ENCODE measurements at places on chromosomes 5 and 9.

- DNase-seq: no peak
Observed at GRCh38 chr5:123297866-123298265, 125.3 kb downstream of the CEP120 start.

DNA sequence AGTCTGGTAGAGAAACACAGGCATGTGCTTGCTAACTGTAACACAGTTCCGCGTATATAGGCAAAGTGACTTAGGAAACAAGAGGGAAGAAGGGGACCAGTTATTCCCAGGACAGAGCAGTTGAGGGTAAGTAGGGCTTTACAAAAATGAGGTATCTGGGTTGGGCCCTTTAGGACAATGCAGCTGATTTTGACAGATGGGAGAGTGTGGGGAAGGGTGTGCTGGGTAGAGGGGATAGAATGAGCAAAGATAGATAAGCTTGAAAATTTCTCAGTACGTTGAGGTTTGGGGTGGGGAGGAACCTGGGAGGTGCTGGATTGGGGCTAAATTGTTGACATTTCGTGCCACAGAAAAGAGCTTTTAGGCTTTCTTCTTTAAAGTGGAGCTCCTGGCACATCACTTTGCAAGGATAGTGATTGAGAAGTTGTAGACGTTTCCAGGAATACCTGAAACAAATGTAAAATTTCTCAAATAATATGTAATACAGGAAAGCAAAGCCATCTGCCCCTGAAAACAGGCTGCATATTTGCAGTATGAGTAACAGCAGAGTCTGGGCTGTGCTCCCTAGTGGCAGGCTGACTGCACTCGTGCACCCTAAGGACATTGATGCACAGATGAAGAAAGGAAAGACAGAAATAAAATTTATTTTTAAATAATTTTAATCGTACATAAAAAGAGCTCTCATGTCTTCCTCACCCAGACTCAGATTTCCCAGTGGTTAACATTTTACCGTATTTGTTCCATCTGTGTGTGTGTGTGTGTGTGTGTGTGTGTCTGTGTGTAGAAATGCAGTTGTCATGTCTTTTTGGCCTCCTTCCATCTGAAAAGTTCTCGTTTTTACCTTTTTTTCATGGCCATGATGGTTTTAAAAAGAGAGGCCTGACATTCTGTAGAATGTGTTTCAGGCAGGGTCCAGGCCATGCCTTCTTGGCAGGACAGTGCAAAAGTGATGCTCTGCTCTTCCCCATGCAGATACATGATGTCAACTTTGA, 144.9 kb upstream of the DMRT1 start:
- DNase-seq: no peak

DNA sequence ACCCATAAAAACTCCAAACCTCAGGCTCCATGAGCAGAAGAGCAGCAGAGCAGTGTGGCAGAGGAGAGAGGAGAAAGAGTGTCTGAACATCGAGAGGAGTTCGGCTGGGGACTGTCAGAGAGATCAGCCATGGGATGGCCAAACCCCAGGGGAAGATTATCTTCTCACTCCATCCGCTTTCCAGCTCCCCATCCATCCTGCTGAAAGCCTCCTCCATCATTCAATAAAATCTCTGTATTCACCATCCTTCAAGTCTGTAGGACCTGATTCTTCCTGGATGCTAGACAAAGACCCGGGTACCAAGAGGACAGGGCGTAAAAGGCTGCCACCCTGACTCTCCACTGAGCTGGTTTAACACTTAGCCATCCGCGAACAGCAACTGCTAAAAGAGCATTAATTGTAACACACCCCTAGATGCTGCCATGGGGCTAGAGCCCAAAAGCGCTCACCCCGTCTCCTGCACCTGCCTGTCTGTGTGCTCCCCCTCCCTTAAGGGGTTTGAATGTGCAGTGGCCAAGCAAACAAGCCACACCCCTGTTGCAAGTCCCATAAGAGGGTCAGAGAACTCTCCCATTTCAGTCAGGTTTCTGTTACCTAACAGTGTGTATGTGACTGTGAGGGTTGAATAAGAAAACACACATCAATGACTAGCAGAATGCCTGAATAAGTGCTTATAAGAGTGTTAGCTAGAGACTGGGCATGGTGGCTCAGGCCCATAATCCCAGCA, 13.9 kb upstream of the SELENOP start:
- no peak for DNase-seq

DNA sequence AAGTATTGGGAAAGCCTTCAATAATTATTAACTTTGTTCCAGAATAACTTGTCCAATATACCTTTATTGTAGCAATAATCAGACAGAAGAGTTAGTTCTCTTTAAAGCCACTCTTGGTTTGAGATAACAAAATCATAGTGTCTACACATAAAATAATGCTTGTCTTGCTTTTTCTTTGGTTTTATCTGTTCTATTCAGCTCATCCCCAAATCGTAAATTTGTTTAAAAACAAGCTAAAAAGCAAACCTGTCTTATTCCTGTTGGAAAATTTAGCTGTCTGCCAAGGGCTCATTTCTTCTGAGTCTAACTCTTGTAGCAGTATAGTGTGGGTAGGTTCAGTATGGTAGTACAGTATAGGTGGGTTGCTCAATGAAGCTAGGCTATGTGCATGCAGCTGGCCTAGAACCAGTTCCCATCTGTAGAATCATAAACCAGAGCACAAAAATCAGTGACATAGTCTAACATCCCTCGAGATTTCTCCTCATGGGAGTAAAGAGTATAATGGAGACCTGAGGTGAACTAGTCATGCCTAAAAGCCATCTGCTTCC, 17.9 kb upstream of the APBA1 start:
- DNase-seq: no peak

- DNase-seq: no peak
Observed at GRCh38 chr9:115781070-115781736, 372.4 kb upstream of the PAPPA start.

DNA sequence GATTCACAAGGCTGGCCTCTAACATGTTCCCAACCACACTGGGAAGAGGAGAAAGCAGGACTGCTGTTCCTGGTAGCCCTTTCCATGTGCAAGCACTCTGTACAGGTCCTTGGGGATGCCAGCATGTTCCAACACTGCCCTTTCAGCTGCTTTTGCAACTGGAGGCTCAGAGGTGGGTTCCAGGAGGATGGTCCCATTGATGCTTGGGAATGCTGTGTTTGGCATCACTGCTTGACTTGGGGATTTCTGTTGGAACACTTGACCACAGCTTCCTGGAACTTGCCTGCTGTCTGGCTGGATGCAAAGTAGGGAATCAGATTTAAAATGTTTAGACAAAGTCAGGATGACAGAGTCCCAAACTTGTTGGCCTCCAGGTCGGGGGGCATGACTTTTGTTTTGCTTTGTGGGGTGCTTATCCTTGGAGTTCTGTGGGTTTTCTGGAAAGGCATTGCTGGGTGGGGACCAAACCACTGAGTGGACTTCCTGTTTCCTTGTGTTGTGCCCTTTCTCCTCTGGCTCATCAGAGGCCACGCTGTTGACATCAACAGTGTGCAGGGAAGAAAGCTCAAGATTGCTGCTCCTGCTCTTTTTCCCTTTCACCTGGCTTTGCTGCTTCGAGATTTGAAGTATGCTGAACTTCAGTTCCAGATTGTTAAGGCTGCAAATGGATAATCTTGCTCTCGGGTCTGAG, 148.5 kb upstream of the RPS23 start:
- no peak for DNase-seq

GRCh38 chr5:149381986-149382338, 2.9 kb upstream of the IL17B start:
- DNase-seq: peak; percentile 72

GRCh38 chr9:134908524-134909309, 9.0 kb downstream of the FCN1 start:
- DNase-seq: no peak
